Natural killer cell (primary cell): ENCODE measurements at places on chromosomes 2 and 18. TPM values are rescaled to one million over a fixed set of nuclear protein-coding genes. Genes with fewer than 3 reads are reported as not detected.

DNA sequence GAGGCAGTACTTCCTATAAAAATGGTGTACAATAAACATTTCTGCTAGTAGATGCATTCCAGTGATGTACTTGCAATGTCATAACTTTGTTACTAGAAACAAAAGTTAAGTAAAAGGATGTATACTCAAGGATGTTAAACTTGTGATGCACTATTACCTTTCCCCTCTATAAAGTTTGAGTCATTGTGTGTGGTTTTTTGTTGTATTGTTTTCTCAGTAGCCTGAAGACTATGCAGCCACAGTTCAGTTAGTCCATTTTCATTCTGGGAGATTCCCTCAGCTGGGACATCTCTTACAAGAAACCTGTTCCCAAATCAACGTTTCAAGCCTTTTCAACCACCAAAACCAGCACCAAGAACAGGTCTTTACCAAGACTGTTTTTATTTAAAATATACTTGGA is 5.6 kb downstream of the ATP5MC3 start:
- no peak for DNase-seq

Gene INHBB
- total RNA-seq: 0.10 TPM

GRCh38 chr2:152319822-152320570 is 15.0 kb upstream of the FMNL2 start:
- DNase-seq: no peak

DNA sequence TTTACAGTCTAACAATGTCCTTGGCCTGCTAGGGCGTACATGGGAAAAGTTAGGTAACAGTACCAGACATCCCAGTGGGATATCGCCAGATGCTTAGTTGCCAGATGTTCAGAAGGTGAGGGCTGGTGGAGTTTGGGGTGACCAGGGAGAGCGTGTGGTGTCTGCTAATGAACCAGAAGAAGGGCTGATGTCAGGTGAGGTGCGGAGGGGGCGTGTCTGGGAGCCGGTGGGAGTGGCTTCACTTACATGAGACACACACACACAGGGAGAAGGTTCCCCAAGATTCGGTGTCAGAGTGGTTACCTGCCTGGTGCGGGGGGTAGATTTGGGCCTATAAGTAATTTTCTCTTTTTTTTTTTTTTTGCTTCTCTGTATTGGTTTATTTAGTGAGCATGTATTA is 12.2 kb downstream of the RAB31 start:
- no peak for DNase-seq

DNA sequence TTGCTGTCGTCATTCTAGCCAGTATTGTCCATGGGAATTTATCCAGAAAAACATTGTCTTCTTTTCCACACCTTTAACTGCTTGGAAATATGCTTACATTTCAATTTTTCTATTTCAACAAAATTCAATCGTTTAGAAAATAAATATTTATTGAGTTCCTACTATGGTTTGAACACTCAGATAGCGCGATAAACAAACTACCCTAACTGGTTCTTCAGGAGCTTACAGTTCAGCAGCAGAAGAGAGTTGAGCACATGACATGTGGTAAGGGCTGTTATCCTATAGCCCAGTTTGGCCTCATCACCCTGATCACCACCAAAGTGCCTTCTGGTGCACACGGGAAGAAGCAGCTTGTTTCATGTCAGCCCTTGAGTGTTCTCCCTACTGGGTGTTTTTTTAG is 375.2 kb upstream of the SMIM21 start:
- no peak for DNase-seq

DNA sequence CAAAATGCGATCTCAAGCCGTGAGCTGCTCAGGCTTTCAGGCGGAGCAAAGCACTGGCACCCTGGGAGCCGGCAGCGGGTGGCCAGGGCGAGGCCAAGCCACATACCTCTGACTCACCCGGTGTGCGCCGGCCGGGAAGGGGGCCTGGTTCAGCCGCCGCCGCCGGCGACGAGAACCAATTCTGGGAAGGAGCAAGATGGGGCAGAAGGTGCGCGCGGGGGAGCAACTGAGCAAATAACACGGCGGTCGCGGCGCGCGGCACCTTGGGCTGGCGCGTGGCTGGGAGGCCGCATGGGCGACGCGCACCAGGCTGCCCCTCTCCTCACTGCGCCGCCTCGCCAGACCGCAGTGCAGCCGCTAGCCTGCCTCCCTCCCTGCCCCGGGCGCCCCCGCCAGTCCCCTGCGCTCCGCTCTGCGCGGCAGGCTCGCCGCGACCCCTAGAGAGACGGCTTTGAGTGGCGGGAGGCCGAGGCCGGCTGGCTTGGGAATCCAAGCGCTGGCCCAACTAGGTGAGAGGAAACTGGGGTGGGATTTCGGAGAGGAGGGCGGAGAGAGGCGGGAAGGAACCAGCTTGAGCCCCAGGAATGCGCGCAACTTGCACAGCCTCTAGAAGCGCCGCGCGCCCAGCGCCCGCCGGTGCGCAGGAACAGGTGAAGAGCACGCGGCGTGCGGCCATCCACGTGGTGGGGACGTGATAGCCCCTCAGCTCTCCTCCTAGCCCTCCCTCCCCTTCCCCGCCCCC is 3.2 kb downstream of the NRP2 start:
- DNase-seq: no peak

DNA sequence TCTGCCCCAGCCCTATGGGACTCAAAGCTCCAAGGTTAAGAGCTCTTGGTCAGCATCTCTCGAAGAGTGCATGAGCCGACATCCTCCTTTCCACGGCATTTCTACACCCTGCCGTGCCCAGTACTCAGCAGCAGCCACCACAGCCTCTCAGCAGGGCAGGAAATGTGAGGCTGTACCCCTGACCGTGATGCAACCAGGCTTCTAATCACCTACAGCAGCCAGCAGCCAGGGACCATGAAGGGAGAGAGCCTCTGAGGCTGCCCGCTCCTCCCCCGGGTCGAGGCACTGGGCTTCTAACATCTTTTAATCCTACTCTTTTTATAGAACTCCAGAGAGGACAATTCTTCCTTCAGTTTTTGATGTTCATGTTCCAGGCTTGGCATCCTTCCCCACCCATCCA is 6.5 kb downstream of the CYS1 start:
- no peak for DNase-seq

DNA sequence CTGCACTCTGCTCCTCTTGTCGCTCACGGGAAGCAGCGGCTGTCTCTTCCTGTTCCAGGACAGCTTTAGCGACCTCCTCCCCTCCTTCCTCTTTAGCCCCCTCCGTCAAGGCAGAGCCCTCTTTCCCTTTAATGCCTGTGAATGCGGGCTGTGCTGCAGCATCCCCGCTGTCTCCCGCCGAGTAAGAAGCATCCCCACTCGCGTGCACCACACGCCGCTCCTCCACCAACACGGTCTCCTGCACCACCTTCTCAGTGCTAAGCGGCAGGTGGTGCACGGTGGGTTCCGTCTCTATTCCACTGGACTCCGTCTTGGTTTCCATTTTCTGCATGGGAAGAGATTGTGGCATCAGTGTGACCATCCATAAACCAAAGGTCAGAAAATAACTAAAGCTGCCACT is 101.6 kb upstream of the ZBTB14 start:
- no peak for DNase-seq

DNA sequence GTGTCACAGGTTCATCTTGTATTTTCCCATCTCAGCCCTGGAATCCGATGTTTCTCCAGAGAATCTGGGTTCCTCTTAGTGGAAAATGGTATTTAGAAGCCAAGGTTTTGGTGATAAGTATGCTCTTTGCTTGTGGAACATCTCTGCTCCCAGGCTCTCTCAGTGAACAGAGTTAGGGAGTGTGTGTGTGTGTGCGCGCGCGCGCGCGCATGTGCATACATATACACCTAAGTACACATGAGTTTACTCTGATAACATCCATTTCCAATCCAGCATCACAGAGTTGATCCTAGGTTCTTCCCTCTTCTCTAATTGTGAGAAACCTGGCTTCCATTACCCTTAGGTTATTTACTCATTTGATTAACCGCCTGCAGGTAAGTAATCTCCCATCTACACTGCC is 41.7 kb downstream of the ABCG8 start:
- no peak for DNase-seq

DNA sequence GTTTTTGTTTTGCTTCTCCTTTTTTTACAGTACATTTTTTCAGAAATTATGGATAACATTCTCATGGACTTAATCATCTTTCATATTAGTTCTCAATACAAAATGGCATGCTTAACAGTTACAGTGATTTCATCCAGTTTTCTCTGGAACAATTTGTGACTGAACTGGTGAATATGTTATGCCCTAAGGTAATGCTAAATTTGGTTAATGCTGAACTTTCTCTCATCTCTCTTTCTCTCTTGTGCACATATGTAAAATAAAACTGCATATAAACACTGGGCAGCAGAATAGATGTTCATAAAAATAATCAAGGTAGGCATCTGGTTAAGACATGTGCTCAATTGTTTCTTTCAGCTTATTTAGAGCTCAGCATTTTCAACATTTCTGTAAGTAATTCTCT is 196.3 kb upstream of the TMEFF2 start:
- no peak for DNase-seq
